ENCODE measurements at places on chromosomes 6 and 20.

GRCh38 chr20:945841-946240, 29.7 kb upstream of the ANGPT4 start:
- DNase-seq: no peak

DNA sequence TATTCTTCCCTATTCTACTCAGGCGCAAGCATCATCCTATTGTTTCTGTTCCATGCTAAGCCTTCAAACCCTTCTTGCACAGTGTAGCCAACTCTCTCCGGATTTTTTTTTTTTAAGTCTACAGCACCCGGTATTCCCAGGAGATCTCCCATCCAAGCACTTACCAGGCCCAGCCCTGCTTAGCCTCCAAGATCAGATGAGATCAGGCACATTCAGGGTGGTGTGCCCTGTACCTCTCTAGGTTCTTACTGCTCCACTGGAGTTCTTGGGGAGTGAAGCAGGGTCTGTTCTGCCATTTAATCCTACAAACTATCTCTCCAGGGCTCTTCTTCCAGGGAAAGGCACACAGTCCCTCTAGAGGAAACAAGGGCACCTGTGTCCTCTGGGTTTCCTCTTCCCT, 14.9 kb upstream of the NUP153 start:
- no peak for DNase-seq

- no peak for DNase-seq
Measured at GRCh38 chr6:3808199-3808598, 41.0 kb upstream of the FAM50B start.

DNA sequence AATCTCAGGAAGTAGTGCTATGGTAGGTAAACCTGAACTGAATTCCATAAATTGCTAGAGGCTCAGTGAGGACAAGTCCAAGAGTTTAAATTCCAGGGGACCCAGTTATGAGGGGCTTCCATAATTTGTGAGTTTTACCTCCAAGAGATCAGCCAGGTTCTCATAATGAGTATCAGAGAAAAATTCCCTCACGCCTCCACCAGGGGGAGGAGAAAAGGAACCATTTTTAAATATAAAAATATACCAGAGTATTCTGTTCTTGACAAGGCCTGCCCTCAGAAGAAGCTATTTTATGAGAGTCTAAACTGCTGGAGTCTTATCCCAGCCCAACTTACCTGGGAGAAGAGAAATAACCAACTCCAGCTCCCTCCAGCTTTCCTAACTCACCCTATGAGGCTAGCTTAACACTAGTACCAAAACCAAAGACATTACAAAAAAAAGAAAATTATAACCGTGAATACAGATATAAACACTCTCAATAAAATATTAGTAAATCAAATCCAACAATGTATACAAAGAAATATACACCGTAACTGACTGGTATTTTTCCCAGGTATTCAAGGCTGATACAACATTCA, 158.7 kb downstream of the TFAP2A start:
- DNase-seq: no peak
